Ammon's horn (tissue), 1 donor: ENCODE measurements at places on chromosomes 11 and 22.
A peak's percentile ranks its signal among the peaks of the same experiment; 100 is the strongest.

GRCh38 chr22:37662039-37662438, 3.5 kb downstream of the PDXP start:
- no peak for DNase-seq

- DNase-seq, result peak; percentile 36
Observed at GRCh38 chr22:43136255-43136654, 6.9 kb downstream of the MCAT start.

DNA sequence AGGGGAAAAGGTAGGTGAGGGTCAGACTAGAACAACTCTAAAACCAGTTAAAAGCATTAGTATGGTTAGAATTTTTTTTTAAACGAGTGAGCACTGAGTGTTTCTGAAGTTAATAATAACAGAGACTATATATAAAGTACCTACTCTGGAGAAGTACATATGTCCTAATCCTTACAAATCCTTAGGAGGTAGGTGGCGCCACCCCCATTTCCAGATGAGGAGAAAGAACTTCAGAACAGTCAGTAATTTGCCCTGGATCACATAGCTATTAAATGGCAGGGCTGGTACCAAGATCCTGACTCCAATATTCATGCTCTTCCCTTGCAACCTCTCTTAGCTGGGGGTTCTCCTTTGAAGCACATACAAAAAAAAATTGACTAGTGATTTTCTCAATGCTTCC, 80.5 kb downstream of the CLPB start:
- DNase-seq, result no peak

- peak; percentile 30 for DNase-seq
Observed at GRCh38 chr11:73257342-73258103, 14.6 kb upstream of the P2RY6 start.

GRCh38 chr11:108569896-108570295, 23.7 kb downstream of the EXPH5 start:
- DNase-seq, result no peak

GRCh38 chr22:20271114-20271994, 3.2 kb upstream of the RTN4R start:
- DNase-seq, result peak; percentile 32

DNA sequence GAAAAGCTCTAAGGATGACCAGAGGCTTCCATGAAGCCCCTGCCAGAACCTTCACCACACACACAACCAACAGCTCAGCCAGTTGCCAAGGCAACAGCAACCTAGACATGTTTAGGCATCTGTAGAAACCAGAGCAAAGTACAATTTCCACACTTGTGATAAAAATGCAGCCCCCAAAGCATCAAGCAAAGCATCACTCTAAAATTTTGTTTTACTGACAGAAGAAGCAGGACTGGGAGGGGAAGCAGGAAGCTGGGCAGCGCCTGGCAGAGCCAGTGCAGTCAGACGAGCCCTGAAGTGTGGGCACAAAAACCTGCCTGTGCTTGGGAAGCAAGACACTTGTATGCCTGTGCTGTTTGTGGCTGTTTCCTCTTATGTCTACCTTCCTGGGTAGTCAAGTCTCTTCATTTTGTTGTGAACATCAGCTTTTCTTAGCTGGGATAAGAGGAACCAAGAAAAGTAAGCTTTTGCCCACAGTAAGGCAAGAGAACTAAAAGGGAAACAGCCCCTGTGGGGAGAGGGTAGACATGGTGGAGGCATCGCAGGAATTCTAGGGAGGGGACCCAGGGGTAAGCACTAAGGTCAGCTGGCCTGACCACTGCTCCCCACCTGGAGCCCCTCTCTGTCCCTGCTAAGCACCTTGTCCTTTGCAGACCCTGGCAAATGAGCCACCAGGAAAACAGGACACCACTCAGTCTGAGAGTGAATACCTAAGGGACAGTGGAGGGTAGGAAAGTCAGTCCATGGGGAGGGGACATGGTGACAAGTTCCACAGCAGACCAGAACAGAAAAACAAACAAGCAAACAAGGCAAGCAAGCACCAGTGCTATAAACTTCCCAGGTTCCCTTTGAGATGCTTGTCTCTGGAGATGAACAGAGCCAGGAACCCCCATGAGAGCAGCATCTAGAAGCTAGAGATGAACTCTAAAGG, 13.4 kb downstream of the PACSIN2 start:
- DNase-seq, result peak; percentile 71

- no peak for DNase-seq
Observed at GRCh38 chr11:83162377-83162776, 5.4 kb downstream of the PCF11 start.

DNA sequence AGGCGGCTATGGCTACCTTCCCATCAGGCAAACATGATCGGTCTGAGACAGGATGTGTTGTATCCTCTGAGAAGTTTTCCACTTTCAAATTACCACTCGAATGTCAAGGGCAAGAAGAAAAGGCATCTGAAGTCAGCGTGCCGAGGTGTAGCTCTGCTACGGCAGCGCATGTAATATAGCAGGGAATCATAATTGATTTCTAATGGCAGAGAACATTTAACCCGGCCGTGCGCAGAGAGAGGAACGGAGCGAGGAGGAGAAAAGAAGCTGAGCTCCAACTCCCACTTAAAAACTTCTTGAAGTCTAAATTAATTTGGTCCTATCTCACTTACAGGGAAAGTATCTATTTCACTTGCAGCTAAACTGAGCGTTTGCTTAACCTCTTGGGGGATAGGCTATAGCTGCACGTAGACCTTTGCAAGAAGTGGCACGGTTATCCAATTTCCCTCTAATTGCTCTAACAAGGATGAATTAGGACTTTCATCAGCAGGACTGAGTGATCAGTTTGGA, 137.3 kb upstream of the KIRREL3 start:
- no peak for DNase-seq

- no peak for DNase-seq
Observed at GRCh38 chr11:86941077-86941870, 13.9 kb downstream of the FZD4 start.

DNA sequence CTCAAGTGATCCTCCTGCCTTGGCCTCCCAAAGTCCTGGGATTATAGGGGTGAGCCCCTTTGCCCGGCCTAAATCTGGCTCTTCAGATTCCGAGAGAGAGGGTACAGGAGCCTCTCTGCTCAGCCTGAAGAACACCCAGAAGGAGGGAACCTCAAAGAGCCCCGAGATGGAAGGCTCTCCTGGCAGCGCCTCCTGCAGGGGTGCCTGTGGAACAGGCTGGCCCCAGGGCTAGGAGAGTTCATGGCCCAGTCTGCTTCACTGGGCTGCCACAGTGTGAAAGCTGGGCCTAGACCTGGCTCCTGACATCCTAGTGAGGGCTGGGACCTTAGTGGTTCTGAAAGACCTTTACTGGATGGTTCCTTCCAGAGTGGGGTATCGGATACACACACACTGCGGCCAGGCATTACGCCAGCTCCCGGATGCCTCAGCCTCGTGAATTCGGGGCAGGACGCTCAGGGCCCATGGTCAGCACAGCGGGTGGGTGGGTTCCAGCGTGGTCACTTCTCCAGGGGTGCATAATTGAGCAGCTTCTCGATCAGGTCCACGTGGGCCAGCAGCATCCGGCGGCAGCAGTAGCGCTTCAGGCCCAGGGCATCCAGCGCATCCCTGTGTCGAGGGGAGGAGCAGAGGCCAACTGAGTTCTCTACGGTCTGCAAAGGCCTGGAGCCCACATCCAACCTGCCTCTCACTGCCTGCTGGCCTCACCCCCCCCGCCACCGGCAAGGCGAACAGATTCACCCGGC, 2.3 kb downstream of the POLR2L start:
- DNase-seq, result no peak

DNA sequence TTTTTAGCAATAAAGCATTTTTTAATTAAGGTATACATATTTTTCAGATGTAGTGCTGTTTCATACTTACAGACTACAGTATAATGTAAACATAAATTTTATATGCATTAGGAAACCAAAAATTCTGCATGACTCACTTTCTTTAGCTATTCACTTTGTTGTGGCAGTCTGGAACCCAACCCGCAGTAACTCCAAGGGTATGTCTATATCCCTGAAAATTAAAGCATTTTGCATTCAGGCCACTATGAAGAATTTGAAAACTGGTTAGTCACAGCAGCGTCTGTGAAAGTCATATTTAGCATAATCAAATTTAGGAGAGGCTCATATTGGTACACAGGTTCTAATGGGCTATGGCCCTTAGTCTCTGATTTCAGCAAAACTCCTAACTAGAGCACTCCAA, 46.8 kb downstream of the BBOX1 start:
- DNase-seq, result no peak

- DNase-seq, result no peak
Observed at GRCh38 chr11:60084631-60085273, 3.7 kb upstream of the MS4A2 start.

GRCh38 chr22:46038516-46039430, 61.8 kb upstream of the WNT7B start:
- no peak for DNase-seq

DNA sequence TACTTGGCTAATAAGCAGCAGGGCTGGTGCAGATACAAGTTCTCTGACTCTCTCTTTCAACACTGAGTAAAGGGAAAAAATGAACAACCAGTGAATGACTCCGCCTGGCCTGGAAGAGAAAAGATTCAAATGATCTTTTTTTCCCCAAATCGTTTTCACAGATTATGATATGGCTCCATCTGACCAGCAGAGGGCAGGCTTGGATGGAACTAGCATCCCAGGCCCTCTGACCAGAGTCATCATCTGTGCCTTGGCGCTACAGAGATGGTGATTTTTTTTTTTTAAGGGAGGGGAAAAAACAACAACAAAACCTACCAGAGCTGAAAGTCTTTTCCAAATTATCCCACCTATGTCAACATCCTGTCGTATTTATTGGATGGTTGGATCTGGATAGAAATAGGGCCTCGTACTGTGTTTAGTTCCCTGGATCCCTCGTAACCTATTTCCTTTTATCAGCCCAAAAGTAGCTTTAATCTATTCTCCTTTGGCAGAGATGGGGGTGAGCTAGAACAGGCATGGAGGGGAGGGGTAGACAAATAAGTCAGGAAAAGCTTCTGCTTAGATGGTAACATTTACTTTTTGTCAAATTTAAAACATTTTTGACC, 69.7 kb downstream of the PRSS23 start:
- DNase-seq, result peak; percentile 63

DNA sequence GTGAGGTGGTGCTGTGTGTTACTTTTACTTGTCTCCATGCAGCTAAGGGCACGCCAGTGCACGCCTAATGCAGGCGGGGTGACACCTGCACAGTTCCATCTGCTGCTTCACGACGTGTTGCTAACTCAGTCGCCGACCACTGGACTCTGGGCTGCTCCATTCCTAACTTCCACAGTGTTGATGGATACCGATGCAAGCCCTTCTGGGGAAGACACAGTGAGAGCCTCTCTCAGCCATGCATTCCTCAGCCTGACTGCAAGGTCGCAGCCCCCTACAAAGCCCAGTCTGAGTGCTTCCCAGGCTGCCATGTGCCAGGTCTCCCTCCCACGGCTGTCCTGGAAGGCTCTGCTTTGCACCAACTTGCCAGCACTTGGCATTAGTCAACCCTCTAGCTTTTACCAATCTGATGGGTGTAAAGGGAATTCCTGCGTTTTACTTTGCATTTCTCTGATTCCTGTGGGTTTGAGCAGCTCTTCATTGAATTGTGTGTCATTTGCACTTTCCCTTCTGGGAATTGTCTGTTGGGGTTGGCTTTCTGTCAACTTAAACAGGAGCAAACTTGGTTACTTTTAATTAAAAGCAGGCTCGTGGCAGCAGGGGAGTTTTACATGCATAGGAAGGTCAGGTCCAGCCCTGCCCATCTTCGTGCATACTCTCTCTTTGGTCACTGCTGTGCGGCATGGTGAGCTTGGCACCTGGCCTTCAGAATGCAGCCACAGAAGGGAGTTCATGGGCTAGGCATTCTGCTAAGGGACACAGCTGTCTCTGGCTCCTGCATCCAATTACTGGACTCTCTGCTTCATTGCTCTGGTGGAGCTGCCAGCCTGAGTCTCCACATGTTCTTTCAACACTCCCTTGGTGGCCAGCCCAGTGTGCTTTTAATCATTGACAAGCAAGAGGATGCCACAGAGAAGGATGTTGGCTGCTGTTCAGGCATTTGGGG, 34.6 kb upstream of the SHANK2 start:
- peak; percentile 64 for DNase-seq

DNA sequence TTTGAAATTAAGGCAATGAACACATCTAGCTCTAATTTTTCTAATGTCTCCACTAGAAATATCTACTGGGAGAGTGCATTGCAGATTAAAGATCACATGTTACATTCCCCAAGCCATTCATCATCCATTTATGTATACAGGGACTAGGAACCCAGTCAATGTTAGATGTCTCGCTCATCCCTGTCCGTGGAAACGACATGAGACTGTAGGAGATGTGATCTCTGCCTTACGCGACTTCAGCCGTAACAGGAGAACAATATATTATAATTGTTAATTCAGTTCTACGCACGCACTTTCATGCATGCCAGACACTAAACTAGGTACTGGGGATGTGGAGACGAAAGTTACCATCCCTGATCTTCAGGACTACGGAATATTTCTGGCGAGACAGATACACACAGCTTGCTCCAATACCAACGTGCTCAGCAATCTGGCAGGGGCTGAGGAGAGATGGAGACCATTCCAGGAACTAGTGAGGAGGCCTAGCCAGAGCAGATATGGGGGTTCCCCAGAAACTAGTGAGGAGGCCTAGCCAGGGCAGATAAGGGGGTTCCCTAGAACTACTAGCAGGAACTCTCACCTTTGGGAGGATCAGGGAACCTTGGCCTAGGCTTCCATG, 706 bp downstream of the DCPS start:
- peak; percentile 49 for DNase-seq

DNA sequence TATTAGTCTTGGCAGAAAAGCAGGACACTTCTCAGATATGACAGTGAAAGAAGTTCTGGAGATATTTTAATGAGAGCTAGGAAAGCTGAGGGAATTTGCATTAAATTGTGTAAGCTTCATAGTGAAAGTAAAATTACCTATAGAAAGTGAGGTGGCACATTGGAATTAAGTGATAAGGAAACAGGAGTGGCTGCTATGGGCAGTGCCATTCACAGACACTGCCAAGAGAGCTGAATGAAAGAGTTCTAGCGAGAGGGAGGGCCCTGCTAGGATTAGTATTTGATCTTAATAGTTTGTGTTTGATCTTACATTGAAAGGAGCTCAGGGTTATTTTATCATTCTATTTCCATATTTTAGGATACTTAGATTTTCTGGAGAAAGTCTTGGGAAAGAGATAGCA, 351.9 kb downstream of the DDX10 start:
- DNase-seq, result no peak

DNA sequence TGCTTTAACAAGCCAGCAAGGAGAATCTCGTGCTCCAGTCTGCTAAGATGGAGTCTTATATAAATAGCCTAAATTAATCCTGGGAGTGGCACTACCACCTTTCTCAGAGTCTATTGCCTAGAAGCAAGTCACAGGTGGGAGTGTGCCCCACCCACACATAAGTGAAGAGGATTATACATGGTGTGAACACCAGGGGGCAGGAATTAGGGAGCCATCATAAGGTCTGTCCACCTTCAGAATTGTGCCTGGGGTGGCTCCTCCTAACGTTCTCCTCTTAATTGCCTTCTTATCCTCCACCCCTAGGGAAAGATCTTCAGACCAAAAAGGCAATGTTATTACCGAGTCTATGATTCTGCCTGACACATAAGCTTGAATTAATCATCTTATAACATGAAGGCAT, 276.8 kb upstream of the SESN3 start:
- DNase-seq, result no peak
